CD4-positive, alpha-beta T cell treated with Interleukin-4 for 1 hour (primary cell): ENCODE measurements at places on chromosomes 7 and 10.

GRCh38 chr7:158829342-158830210 is at the start of gene ESYT2:
Gene ESYT2 (minus strand): TSS chr7:158829509. CDS start chr7:158829418, 91 bp downstream.
- DNase-seq: peak; percentile 98

- DNase-seq: no peak
Observed at GRCh38 chr10:67670401-67670800, 25.6 kb downstream of the CTNNA3 start.

- no peak for DNase-seq
Observed at GRCh38 chr10:100869399-100869798, 43.4 kb upstream of the SLF2 start.

DNA sequence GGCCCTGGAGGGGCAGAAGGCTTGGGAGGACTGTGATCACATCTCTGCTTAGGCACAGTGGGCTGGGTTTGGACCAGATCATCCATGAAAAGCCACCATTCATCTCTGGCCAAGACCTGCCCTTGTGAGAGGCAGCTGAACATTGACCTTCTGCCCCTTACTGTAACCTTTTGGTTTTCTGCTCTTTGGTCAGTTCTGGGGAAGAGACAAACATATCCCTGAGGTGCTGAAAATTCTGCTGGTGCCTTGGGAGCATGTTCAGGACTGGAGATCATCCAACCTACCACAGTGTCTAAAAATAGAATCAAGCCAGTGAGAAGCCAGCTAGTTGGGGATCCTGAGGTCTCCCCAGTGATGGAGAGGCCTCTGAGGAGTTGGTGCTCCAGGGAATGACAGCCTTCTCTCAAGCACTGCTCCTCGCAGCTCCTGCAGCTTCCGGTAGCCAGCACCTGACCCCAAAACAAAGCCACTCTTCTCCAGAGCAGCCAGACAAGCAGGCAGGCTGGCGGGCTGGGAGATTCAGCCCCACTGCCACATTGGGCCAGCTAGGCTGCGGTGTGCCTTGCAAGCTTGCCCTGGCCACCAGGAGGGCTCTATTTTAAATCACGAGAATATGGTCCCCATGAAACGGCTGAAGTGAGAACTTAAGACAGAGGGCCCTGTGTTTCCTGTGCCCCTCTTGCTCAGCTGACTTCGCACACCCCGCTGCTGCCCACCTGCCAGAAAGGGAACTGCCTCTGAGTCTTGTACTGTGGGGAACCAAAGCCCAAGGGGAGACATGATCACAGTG is 37.8 kb upstream of the UBE2H start:
- DNase-seq: no peak

DNA sequence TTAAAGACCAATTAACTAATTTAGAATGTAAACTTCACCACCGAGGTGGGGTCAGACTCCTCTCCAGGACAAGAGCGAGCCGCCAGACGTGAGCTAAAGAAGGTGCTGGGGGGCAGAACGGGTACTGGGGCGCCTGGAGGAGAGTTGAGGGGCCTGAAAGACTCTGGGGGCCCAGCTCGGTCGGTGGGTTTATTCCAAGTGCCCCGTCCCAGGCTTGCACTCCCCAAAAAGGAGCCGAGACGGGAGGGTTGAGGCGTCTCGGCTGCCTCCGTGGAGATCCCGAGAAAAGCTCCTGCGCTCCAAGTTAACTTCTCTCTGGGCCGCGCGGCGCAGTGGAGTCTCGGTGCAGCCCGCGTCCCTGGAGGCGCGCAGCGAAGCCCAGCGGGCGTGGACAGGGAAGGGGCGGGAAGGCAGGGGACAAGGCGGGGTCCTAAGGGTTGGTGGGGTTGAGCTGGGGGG is 553.3 kb downstream of the TFEC start:
- DNase-seq: no peak

DNA sequence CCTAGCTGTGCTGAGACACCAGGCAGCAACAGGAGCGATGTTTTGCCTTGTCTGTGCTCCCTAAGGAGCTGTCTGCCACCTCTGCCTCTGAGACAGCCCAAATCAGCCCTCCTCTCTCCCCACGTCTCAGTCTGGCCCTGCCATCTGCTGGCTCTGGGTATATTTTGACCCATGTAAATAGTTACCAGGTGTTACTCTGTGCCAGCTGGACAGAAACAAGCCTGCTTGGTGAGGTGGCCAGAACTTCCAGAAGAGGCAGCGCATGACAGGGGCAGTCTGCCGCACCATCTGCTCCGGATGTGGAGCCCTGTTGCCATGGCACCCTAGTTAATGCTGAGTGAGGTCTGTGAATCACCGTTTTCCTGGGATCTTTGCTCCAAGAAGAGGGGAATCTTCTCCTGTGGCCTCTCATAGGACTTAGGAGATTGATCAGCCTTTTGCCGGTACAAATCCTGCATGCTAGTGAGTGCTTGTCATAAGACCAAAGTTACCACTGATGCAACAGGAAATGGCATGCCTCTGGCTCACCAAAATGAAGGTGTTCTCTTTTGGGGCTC is 31.8 kb downstream of the GSTO2 start:
- no peak for DNase-seq

GRCh38 chr7:113087071-113087998 is 708 bp upstream of the GPR85 start:
- DNase-seq: peak; percentile 2

GRCh38 chr10:27457261-27457945 is 46.7 kb upstream of the RAB18 start:
- DNase-seq: no peak

DNA sequence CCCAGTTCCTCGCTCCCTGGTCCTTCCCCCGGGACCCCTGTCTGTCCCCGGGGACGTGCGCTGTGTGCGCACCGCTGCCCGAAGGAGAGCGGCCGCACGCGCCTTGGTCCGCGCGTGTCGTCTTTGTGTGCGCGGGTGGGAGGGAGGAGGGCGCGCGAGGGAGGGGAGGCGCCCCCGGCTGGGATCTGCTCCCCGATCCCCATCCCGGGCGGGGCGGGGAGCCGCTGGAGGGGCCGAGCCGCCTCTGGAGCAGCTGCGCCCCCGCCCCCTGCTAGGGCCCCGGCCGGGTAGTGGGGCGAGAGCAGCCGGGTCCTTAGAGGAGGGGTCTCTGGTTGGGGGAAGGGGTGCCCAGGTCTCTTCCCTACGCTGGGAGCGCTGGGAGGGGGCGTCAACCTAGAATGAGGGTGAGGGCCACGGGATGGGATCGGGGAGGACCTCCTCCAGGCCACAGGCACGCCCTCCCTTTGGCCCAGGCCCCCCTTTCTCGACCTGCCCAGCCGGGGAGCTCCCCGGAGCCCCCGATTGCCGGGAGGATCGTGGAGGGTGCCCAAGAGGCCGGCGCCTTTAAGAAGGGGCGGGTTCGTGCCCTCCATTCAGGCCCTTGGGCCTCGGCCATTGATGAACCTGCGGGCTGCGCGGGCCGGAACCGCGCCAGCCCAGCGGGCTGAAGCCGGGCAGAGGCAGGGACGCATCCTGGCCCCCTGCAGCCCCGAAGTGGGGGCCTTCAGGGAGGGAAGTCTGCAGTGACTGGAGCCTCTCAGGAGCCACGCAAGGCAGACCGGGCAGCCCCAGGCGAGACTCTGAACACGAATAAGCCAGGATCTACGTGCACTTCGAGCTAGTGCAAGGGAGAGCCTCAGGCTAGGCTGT is 678 bp downstream of the SH2B2 start:
- no peak for DNase-seq

GRCh38 chr7:129385116-129385515 is 49.1 kb upstream of the STRIP2 start:
- DNase-seq: no peak

DNA sequence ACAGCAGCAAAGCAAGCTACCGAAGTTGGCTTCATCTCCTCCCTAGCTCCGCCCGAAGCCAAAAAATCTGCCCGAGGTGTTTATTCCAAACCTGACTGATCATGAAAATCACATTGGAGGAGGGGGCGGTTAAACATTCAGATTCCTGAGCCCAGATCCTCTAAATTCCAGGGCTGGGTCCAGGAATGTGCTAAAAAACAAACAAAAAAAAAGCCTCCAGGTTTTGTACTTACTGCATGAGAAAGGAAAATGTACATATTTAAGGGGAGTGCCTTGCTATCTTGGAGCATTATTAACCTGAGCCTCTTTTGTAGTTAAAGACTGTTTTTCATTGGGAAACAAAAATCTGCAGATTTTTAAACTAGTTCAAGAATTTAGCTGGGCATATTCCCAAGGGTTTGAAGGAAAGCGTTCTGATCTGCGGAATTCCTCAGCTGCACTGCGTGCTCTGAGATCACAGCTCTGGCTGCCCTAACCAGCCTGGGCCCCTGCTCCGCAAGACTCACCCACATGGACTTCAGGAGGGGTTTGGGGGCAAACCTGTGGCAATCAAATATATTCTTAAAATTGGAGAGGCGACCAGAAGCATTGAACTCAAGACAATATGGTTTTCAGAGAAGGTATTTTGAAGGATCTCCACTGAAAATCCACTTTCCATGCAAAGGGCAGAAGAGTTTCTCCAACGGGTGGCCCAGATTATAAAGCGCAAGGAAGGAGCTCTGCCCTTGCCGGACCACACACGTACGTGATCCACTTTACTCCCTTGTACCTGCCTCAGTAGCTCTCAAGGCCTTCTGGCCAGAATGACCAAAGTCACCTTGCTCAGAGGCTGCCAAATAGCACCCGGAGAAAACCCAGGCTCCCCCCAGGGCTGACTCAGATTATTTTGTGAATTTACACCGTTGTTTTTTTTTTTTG is 10.0 kb upstream of the TNS3 start:
- DNase-seq: no peak

GRCh38 chr10:12350167-12350872 is 973 bp downstream of the CAMK1D start:
- peak; percentile 66 for DNase-seq

GRCh38 chr7:127534636-127535035 is 50.8 kb downstream of the GCC1 start:
- no peak for DNase-seq

- DNase-seq: peak; percentile 27
Observed at GRCh38 chr7:18352339-18353255, 143.0 kb upstream of the HDAC9 start.

DNA sequence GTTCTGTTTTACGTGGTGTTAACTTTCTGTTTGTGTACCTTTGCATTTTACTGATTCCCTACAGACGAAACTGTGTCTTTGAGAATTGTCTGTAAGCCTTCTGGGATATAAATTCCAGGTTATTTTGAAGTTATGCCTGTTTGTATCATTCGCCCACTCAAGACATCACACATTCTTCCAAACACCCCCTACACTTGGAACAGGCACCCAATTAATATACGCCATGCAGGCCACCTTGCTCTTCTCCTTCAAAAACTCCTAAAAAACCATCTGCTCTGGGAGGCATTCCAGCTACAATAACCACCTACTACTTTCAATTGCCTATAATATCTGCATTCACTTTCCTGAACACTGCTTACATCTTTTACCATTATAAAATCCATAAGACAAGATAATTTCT is 453.3 kb downstream of the DGKB start:
- no peak for DNase-seq

- DNase-seq: no peak
Observed at GRCh38 chr7:2932402-2933251, 88.5 kb upstream of the GNA12 start.

DNA sequence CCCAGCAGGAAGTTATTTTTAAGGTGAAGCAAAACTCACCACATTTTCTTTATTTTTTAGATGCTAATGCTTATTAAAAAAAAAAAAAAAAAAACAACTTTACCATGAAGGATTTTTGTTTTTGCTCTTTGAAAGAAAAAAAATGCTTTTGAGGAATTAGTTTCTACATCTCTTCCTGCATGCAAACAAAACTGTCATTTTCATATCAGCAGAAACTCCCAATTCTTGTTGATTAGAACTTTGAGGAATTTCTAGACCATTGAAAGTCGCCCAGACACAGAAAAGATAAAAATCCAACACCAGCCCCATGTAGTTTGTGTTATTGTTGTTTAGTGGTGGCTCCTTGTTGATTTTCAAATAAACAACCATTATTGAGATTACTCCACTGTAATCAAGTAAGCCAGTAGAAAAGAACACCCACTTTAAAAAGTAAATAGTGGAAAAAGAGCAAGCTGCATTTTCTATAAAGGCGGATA is 14.3 kb downstream of the SKIDA1 start:
- DNase-seq: no peak

DNA sequence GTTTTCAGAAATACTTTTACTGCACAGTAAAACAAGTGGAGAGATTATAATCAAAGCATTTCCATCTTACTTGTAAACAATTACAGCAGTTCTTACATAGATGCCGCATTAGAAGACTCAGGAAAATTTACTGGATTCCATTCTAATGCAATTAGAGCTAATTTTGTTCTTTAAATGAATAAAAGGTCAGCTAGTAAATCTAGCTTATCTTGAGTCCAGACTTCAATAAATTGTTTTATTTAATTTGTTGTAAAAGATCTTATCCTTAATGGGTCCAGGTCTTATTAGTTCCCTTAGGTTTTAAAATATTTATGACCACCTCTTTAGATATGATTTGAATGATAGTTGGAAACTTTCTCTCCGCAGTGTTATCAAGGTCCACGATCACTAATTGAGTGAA is 70.2 kb upstream of the GATA3 start:
- DNase-seq: no peak
